Activated T-helper 17 cell treated with anti-CD3 and anti-CD28 coated beads, Interleukin-2, amount 50 U/mL, for 72 hours (primary cell): ENCODE measurements at places on chromosomes 2 and 18. TPM values are rescaled to one million over a fixed set of nuclear protein-coding genes. Genes with fewer than 3 reads are reported as not detected.

DNA sequence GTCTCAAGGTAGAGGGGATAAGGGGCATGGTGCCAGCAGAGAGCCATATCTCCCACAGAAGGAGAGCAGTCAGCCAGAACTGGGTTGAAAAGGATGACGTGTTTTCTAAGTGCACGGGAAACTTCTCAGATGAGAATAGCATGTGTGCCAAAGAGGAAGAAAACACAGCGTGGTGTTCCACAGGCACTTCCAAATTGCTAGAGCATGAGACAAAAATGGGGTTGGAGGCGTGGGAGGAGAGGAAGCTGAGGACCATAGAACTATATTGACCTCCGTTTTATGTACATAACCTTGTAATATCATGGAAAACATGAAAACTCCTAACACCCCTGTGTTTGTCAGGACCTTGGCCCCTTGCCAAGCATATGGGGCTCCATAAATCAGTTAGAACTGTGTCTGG lies 682.7 kb upstream of the RAB6C start:
- ATAC-seq: no peak

DNA sequence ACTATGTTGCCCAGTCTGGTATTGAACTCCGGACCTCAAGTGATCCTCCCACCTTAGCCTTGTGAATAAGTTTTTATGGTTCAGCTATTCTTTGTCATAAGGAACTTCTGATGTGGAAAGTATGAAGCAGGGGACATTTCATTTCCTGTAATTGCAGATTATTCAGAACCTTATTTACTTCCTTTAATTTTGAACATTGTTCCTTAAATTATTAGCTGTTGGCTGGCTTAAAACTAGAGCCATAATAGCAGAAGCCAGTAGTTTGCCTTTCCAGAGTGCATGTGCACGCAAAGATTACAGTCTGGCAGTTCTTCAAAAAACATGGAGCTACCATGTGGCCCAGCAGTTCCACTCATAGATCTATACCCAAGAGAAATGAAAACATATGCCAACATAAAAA lies 53.1 kb downstream of the PMS1 start:
- ATAC-seq: no peak

Gene CD8B
- total RNA-seq: not detected

Gene RAB3GAP1
- total RNA-seq: 19.9 TPM

Gene TMEM247
- total RNA-seq: not detected
